NB4 (cell line): ENCODE measurements at places on chromosomes 2 and 18.

- DNase-seq, result no peak
Observed at GRCh38 chr2:144274131-144274530, 245.8 kb downstream of the ZEB2 start.

- DNase-seq, result no peak
Observed at GRCh38 chr18:2986150-2986865, 26.6 kb downstream of the LPIN2 start.

GRCh38 chr18:55287935-55288868 lies 299.8 kb downstream of the TCF4 start:
- DNase-seq, result no peak

- no peak for DNase-seq
Observed at GRCh38 chr2:68371138-68371537, 6.1 kb downstream of the PLEK start.

- no peak for DNase-seq
Observed at GRCh38 chr2:210227290-210228088, 2.2 kb upstream of the ACADL start.

DNA sequence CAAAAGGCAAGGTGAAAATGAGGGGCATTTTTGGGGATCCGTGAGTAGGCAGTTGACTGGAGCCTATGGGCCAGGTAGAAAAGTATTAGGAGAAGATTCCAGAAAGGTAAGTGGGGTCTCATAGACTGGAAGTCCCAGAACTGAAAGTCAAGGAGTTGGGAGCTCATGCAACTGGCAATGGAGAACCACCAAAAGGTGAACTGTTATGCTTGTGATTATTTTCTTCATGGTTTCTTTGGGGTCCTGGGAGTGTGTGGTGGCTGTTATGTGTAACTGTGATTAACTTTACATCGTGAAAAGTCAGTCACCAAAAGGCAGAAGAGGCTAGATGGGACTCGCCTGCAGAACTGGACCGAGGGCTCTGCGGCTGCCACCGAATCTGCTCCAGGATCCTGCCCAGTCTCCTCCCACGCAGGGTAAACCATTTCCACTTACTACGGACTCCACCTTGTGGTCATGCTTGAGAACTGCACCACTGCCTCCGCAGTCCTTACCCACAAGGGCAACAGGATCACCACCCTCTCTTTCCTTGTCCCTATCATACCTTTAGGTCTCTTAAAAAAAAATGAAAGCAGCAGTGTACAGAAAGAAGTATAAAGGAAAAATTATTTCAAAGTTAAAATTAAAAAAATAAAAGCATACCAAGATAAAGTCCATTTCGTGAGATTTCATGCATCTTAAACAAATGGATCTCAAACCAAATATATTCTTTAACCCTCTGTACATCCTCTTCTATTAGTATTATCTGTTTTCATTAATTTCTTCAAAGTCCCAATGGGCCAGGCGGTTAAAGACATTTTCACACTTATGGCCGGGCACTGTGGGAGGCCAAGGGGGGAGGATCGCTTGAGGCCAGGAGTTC lies 15.6 kb upstream of the CEP68 start:
- peak; percentile 88 for DNase-seq

DNA sequence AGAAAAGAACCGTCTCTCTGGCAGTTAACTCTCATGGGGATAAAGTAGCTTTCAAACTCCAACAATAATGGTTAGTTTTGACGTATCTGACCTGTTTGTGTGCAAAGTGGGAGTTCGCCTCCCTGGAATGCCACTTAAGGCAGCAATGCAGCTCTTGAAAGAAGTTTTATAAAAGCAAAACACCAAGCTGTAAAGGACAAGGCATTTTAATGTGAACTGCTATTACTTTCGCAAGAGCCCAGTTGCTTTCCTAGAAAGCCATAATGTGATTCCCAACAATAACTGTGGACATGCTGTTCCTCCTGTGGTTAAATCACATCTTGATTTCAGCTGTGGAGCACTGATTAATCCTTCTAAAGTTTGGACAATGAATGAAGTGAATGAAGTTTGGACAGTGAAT lies 303.7 kb downstream of the PTPRM start:
- DNase-seq, result no peak
